Stimulated activated CD8-positive, alpha-beta memory T cell treated with anti-CD3 and anti-CD28 coated beads, Interleukin-12 subunit alpha, Interleukin-12 subunit beta, amount 100 ng/mL, for 4 hours (primary cell): ENCODE measurements at places on chromosomes 13 and 19.

- DNase-seq, result no peak
Observed at GRCh38 chr19:27872370-27872769, 1340.6 kb downstream of the UQCRFS1 start.

GRCh38 chr13:27379694-27380641, 44.5 kb upstream of the GTF3A start:
- DNase-seq, result no peak

GRCh38 chr19:38932425-38933179, 1.9 kb downstream of the MRPS12 start:
- no peak for DNase-seq

DNA sequence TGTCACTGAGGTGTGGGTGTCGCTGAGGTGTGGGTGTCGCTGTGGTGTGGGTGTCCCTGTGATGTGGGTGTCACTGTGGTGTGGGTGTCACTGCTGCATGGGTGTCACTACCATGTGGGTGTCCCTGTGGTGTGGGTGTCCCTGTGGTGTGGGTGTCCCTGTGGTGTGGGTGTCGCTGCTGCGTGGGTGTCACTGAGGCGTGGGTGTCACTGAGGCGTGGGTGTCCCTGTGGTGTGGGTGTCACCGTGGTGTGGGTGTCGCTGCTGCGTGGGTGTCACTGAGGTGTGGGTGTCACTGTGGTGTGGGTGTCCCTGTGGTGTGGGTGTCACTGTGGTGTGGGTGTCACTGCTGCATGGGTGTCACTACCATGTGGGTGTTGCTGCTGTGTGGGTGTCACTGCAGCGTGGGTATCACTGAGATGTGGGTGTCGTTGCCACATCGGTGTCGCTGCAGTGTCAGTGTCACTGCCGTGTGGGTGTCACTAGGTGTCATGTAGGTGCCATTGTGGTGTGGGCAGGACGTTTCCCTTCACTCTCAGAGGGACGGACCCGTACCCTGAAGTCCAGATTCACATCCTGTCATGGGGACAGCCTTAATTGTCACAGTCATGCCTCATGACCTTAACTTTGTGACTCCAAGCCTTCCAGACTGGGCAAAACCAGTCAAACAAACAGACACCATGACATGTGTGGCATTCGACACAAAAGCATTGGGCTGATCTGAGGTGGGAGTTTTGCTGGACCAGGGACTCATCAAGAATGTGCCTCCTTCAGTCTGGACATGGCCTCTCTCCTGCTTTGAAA, 12.7 kb upstream of the GAS6 start:
- DNase-seq, result no peak

DNA sequence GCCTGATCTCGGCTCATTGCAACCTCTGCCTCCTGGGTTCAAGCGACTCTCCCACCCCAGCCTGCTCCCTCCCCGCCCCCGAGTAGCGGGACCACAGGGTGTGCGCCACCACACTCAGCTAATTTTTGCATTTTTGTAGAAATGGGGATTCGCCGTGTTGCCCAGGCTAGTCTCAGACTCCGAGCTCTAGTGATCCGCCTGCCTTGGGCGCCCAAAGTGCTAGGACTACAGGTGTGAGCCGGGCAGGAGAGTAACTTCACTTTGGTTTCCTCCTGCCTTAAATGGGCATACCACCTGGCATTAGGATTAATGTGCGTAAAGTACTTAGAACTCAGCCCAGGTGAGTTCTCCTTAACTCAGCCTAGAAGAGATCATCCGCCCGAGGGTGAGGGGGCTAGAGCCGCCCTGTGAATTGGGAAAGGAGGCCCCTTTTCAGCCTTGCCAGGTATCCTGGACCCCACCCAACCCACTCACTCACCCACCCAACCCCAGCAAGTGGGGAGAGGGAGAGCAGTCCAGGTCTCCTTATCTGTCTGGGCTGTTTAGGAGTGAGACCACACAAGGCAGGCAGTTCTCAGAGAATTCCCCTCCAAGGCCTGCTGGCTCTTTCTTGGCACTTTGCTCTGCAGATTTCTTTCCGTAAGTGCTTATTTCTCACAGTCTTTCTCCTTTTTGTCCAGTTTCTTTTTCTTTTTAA, 1.2 kb upstream of the ZFP36 start:
- DNase-seq, result no peak
